Fibroblast of skin of left biceps (primary cell): ENCODE measurements at places on chromosomes 2 and 18.

DNA sequence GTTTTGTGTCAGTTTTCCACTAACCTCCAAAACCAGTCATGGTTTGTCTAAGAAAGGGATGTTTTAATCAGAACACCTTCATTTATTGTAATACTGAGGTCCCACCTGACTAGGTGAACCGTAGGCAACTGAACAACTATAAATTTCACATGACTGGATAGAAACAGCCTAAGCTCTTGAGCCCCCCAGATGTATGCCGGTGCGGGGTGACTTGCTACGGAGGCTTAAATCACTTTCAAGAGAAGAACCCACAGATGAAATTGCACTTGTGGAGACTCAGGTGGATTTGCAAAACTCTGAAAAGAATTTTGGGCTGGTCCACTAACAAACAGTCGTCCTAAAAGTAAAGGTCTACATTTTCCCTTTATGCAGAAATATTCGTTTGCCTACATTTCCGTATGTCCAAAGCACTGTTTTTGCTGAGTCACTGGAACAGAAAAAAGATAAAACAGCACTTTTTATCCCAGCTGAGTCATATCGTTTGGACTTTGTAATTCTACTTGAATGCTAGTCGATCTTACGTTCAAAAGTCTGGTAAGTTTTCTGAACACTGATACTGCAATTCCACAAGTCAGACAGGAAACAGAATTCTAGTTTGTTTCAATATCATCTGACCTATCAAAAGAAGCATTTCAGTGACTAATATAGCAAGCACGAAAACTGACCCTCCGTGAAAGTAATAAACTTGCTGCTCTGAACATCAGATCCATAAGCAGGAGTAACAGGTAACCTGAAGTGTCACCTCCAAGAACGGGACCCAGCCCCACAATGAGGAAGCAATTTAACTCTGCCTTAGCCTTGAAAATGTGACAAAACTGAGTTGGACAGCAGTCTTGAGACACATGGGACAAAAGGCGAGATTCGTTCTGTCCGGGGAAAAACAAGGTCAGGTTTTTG lies 18.1 kb downstream of the ZNF516 start:
- DNase-seq: peak; percentile 64

DNA sequence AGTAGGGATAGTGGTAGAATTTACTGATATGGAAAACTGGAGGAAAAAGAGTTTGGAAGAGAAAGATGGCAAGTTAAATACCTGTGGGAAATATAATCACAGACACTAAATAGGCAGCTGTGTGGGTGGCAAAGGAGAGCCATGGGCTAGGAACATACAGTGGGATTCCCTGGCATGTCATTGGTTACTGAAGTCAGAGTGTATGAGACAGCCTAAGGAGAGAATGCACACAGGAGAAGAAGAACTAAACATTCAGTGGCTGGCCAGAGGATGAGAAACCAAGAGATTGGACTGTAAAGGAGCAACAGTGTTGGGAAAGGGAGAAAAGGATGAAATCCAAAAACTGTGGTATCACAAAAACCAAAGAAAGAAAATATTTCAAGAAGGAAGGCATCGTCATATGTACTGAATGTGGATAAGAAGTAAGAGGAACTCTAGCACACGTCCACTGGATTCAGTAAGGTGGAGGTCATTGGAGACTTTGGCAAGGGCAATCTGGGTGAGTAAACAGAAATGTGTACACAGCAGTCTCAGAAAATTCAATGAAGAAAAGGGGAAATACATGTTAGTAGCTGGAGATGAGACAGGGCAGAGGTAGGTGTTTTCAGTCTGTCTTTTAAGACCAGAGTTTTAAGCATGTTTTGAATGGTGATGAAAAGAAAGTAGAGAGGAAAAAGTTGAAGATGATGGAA lies 83.3 kb downstream of the SPIRE1 start:
- no peak for DNase-seq

DNA sequence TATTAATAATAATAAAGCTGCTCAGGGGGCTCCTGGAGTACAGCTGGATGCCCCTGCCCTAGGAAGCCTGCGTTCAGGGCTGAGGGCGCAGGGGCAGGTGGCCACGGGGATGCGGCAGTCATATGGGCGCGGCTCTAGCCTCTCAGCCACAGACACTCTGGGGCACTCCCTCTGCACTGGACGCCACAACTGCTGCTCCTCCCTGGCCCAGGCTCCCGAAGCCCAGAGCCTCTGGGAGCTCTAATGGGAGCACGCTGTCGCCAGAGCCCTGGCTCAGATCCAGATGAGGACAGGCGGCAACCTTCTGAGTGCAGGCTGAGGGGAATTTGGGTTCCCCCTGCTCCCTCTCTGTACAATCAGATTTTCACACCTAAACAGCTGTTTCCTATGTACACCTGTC lies 93.6 kb downstream of the MTCL1 start:
- DNase-seq: no peak

GRCh38 chr2:69345434-69345833 lies 41.6 kb downstream of the GFPT1 start:
- DNase-seq: no peak

GRCh38 chr18:24928301-24928878 lies 423.6 kb downstream of the ZNF521 start:
- no peak for DNase-seq

DNA sequence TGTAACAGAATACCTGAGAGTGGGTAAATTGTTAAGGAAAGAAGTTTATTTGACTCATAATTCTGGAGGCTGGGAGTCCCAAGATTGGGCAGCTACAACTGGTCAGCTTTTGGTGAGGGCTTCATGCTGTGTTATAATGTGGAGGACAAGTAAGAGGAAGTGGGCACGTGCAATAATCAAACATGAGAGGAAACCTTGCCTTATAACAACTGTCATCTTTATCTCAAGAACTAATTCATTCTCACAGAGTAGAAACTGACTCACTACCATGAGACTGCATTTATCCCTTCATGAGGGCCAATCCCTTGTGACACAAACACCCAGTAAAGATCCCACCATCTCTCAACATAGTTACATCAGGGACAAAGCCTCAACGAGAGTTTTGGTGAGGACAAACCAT lies 318.1 kb upstream of the NT5C1B start:
- no peak for DNase-seq

GRCh38 chr2:146037334-146037870 lies 1517.5 kb upstream of the ZEB2 start:
- no peak for DNase-seq

DNA sequence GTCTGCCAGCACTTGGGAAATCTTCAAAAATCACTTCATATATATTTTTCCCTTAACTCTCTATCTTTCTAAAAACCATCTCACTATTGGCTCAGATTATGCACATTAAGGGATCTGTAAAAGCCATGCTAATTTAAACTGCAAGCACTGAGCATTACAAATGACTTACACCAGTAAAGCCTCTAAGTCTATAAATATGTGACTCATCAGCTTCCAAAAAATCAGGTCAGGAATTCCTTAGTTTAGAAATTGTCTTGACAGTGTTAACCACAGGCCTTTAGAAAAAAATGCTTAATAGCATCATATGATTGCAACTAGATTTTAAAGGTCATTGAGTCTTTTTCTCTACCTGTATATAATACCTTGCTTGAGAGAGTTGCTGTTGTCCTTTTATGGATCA lies 1113.6 kb upstream of the PIK3C3 start:
- DNase-seq: peak; percentile 64

- no peak for DNase-seq
Observed at GRCh38 chr2:236849940-236850339, 235.7 kb upstream of the COPS8 start.

- no peak for DNase-seq
Observed at GRCh38 chr2:174667250-174667860, 69.8 kb upstream of the WIPF1 start.

- no peak for DNase-seq
Observed at GRCh38 chr2:76640905-76641304, 881.3 kb downstream of the LRRTM4 start.

DNA sequence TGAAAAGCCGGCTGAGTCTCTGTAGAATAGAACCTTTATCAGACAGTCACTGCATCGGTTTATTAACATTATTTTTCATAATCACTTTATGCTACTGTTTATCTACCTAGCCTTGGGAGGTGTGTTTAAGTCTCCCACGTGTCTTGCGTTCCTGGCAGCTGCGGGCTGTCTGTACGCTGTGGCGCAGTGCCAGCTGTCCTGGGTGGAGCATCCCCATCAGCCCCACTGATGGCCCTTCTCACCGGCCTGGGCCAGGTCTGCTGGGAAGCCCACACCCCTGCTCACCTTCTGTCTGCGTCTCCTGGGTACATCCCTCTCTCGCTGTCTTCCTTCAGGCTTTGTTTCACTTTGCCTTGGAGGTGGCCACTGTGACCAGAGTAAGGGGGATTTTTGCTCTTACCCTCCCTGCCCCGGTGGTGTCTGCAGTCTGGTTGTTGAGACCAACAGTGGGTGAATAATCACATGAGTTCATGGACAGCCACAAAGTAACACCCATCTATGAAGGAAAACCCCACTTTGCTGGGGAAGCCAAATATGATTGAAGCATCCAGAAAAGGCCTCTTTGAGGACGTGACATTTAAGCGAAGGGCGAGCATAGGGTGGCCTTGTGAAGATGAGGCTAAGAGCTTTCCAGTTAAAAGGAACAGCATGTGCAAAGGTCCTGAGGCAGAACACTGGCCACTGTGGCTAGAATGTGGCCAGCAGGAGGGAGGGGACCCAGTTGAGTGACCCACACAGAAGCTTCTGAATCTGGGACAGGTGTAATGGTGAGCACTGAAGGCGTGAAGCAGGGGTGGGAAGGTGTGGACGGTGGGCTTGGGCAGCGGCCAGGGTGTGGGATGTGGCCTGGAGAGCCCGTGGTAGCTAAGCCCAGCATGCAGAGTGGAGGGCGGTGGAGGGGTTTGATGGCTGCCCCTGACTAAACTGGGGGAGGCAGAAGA lies 41.7 kb downstream of the RAMP1 start:
- DNase-seq: no peak

DNA sequence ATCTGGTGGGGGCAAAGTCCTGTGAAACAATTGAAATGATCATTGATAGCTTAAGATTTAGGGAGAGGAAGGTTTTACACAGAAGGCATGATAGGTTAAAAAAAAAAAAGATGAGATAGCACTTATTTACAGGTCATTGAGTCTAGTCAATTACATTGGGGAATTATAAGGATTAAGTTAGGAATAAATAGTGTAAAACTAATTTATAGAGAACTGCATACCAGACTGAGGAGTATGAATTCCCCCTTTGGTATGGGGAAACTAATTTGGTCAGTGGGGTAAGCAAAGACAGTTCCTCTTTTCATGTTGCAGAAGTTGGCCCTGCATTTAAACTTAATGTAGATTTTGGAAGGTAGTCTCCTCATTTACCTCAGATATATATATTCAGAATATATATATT lies 10.8 kb downstream of the GLS start:
- DNase-seq: no peak

GRCh38 chr18:3266062-3266608 lies 4.2 kb downstream of the MYL12B start:
- DNase-seq: no peak

DNA sequence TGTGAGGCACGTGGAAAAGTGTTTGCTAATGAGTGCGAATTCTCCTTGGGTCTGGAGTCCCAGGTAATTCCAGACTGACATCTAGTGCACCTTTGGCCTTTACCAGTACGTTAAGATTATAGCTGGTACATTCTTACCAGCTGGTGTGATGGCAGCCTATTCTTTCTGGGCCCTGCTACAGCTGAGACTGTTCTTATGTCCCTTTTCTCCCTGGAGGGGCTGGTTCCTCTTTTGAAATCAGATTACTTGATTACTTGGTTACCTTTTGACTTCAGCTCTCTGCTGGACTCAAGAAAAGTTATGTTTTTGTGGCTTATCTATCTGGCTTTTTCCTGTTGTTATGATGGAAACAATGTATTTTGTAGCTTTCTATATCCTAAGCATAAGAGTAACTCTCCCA lies 14.5 kb downstream of the CABYR start:
- DNase-seq: no peak

DNA sequence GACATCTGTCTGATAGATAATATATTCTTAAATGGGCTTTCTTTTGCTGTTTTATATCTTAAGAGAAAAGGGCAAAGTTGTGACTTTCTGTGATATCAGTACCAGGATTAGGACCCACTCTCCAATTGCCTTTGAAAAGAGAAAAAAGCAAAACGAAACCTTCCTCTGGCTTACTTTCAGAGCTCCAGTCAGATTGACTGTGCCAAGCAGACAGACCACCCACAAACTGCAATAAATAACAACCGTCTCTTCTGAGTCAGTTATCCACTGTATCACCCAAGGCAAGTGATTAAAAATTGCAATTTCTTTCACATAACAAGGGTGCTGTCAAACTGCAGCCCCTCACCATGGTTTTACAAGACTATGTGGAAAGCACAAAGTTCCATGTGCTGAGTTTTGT lies 230.5 kb upstream of the SETBP1 start:
- DNase-seq: no peak

- no peak for DNase-seq
Observed at GRCh38 chr2:113225263-113226259, 51.8 kb downstream of the PSD4 start.

DNA sequence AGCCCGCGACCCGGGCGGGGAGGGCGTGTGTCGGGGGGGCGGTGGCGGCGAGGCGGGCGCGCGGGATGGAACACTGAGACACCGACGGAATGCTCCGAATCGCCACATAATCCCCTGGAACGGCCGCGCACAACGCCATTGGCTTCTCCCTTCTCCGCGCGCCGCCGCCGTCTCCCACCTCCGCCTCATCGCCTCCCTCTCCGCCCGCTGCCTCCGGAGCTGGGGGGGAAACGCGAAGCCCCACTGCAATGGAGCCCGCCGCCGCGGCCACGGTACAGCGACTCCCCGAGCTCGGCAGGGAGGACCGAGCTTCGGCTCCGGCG lies at the start of gene PHLPP1:
PHLPP1 (plus strand) TSS at position 106 of the 323 bp plus-strand sequence; CDS start at position 249, 143 bp downstream.
- DNase-seq: no peak

DNA sequence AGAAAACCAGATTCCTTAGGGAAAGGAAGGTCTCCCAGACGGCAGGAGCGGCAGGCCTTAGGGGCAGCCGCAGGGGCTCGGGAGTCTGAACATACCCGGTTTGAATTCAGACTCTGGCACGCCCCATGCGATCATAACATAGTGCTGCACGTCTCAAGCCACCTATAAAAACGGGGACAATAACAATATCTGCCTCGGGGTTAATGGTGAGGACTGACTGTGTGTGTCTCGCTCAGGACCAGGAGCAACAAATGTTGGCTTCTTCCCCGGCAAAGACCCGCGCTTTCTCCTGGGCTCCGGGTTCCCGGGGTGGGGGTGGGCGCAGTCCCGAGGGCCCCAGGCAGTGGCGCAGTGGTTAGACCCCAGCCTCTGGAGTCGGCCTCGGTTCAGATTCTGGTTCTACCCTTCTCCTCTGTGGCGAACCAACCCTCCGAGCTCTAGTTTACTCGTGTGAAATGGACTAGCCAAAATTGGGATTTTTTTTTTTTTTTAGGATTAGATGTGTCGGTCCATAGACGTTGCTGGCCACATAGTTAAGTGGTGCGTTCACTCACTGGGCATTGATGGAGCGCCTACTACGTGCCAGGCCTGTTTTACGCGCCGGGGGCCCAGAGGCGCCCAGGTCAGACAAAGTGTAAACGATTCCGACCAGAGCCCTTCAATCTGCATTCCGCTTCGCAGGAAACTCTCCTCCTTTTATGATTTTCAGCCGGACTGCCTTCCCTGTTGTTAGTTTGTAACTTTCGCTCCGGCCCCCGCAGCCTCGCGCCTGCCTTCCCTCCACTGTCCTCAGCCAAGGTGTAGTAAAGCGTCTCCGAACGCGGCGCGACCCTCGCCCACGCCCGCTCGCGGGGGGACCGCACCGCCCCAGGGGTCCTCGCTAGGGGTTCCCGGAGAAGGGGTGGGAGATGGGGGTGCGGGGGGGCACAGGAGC lies 820 bp upstream of the SH3BP4 start:
- DNase-seq: no peak

- no peak for DNase-seq
Observed at GRCh38 chr2:141770530-141770929, 360.3 kb downstream of the LRP1B start.

- no peak for DNase-seq
Observed at GRCh38 chr2:6089474-6089873, 397.3 kb downstream of the SOX11 start.
